ENCODE measurements at places on chromosomes 5 and 9.
A peak's percentile ranks its signal among the peaks of the same experiment; 100 is the strongest.

- no peak overlapping the region for H3K27ac ChIP-seq
- H3K4me1 ChIP-seq = peaks cover 17% of the 10 kb centered on the region
- no peak overlapping the region for H3K4me3 ChIP-seq
- no peaks in the 10 kb centered on the region for H3K27me3 ChIP-seq
These were observed 45.5 kb downstream of the TNFSF8 start for GRCh38 chr9:114884787-114885452.

DNA sequence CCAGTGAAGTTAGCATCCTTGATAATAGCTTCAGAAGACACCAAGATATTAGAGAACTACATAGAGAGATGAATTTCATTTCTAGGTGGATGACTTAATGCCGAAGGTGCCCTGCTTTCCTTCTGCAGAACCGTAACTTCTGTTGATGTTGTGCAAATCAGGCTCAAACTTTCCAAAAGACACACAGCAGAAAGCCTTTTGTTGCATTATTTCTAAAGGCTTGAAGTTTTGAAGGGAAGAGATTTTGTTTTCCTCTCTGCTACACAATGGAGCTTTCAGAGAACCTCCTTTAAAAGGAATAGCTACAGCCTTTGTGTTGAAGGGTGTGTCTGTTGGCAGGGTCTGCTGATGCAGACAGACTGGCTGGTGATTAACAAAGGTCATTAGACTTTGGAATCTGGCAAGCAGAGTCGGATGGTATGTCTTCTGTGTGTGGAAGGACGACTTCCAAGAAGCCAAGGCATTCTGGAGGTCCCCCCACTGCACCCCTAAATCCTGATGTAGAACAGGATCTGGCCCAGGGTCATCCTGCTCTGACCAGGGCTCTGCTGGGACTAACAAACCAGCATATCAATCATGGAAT lies 57.8 kb downstream of the ZNF462 start:
- DNase-seq = no peak
- H3K27ac ChIP-seq = peak overlapping the region; percentile 79
- H3K36me3 ChIP-seq = peaks cover 61% of the 10 kb centered on the region
- no peak overlapping the region for H3K4me3 ChIP-seq
- no peaks in the 10 kb centered on the region for H3K27me3 ChIP-seq
- H3K4me1 ChIP-seq = peaks cover 53% of the 10 kb centered on the region

DNA sequence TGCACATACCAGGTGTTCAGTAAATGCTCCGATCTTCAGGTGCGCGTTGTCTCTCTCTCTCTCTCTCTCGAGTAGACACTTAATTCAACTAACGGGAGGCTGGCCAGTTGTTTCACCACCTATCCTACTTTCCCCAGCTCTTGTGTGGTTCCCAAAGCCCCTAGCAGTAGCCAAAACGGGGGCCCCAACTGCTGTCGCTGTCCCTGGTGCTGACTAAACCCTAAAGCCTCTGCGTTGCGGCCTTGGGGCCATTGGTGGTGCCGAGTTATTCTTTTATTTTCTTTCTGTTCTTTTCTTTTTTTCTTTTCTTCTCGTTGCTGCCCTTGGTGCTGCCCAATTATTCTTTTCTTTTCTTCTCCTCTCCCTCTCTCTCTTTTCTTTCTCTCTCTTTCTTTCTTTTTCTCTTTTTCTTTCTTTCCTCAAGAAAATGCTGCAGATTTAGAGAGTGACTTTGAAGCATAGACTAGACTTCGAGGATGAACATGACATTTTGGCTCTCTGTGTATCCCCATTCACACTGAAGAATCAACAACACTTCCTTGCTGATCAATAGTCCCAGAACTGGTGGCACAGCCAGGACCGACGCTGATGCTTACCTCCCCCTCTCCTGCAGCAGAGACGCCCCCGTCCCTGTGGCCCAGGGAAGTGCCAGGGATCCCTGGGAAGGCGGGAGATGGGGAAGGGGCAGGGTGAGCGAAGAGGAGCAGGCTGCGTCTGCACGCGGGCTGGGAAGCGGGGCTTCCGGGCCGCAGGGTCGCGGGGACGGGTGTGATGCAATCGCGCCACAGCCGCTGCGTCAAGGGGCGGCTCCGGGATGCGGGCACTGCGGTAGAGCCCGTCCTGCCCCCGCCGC lies at the start of gene FBLL1:
Gene FBLL1, plus strand, starts transcription at position 785 of the 853 bp plus-strand sequence. CDS start 200 bp downstream, outside the sequence.
- H3K27me3 ChIP-seq = peaks cover 36% of the 10 kb centered on the region
- H3K4me3 ChIP-seq = peak within 1 kb of the TSS; percentile 70
- no peak within 1 kb of the TSS for H3K27ac ChIP-seq
- H3K36me3 ChIP-seq = no peaks in the 10 kb centered on the region
- H3K4me1 ChIP-seq = peaks cover 16% of the 10 kb centered on the region

GRCh38 chr9:113581865-113582697 lies 118.6 kb downstream of the RGS3 start:
- no peak for DNase-seq
- no peaks in the 10 kb centered on the region for H3K27me3 ChIP-seq
- 0 out of 2 replicates have a peak, but pooled peaks cover 4% of the 10 kb centered on the region for H3K4me1 ChIP-seq
- H3K4me3 ChIP-seq = no peak overlapping the region

All from WTC11 (cell line).